ENCODE measurements at places on chromosomes 6 and 20.

GRCh38 chr20:16201191-16201590, 372.1 kb downstream of the KIF16B start:
- no peak for DNase-seq

GRCh38 chr6:30926644-30927043, 5.3 kb downstream of the SFTA2 start:
- DNase-seq: no peak

DNA sequence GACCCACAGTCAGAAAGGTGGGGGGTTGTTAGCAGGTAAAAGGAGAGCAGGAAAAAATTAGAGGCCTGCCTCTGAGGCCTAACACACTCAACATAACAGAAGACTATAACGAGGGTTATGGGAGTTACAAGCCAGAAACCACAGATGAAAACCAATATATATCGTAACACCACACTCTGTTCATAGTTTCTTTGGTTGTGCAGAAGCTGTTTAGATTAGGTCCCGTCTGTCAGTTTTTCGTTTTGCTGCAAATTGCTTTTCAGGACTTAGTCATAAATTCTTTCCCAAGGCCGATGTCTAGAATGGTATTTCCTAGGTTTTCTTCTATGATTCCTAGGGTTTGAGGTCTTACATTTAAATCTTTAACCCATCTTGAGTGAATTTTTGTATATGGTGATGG, 3.7 kb upstream of the MAP3K5 start:
- DNase-seq: no peak

GRCh38 chr6:151627689-151628444, 134.1 kb downstream of the CCDC170 start:
- no peak for DNase-seq

DNA sequence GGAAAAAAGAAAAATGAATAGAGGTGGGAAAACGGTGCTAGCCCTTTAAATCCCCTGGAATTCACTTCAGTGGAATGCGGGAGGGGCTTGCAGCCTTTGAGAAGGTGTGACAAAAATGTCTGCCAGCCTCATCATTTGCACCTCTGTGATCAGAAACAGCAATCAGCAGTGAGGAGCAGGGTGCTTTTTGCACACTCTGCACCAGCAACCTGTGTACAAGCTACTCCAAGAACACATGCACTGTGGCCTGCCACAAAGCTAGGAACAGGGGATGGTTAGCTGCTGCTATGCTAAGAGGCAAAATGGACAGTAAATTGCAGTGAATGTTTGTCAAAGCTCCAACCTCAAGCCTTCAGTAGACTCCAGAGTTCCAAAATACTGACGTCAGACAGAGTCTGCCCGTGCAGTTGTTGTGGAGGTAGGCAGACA, 29.7 kb downstream of the GINS1 start:
- DNase-seq: no peak

DNA sequence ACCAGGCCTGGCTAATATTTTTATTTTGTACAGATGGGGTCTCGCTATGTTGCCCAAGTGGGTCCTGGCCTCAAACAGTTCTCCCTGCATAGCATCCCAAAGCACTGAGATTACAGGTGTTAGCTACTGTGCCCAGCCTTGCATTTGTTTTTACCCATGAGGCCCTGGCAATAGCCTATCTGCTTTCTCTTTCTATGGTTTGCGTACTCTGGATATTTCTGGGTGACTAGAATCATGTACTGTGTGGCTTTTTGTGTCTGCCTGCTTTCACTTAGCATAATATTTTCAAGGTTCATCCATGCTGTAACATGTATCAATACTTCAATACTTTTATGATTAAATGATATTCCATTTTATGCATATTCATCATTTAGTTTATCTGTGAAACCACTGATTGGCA, 451.7 kb downstream of the GRIK2 start:
- no peak for DNase-seq

GRCh38 chr20:2849529-2849928, 9.0 kb downstream of the VPS16 start:
- no peak for DNase-seq

DNA sequence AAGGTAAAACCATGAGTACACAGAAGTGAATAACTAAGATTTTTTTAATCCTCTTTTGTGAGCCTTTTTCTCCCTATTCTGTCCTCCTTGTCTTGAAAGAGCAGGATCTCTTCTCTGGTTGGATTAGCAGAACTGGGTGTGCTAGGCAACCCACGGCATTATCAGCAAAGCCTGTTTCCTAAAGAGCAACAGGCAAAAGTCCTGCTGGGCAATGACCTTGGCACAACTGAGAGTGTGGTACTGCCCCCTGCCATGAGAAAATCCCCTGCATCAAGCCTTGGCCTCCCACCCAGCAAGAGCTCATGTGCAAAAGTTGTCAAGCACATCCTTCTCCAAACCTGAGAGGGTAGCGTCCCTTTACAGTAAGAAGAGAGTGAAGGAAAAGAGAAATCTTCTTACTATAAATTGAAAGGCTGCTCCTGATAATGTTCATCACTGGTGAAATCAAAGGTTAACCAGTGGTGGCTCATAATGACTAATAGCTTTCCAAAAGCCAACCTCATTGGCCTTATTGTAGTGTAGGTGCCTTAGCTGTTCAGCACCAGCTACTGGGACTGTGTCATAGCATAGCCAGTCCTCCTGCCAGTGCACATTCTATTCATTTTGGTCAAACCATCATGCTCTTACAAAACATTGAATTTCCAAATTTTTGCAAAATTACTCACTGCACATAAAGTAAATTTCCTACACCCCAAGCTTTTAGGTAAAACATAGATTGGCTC, 17.1 kb downstream of the KIF6 start:
- no peak for DNase-seq

- DNase-seq: no peak
Measured at GRCh38 chr6:90303039-90303438, 6.4 kb upstream of the BACH2 start.

All from T-helper 1 cell (primary cell).